ENCODE measurements at places on chromosomes 13 and 19. TPM values are rescaled to one million over a fixed set of nuclear protein-coding genes. Genes with fewer than 3 reads are reported as not detected.

Gene ZNF569
- total RNA-seq, result 5.3 TPM

Gene XRCC1
- total RNA-seq, result 17.9 TPM

Gene TMEM59L
- total RNA-seq, result 14.5 TPM

Gene ZNF567
- total RNA-seq, result 3.3 TPM

Gene KLHL1
- total RNA-seq, result not detected

Gene ZNF93
- total RNA-seq, result 5.0 TPM

Gene RUBCNL
- not detected for total RNA-seq

Gene KIR2DL4
- not detected for total RNA-seq

Gene ZNF814
- total RNA-seq, result 7.7 TPM

Gene GADD45GIP1
- total RNA-seq, result 57.1 TPM

Gene MEGF8
- total RNA-seq, result 32.7 TPM

Gene FAM216B
- total RNA-seq, result not detected

Gene SLC25A41
- not detected for total RNA-seq

Gene RNF17
- 0.12 TPM for total RNA-seq

Gene EDNRB
- 2.6 TPM for total RNA-seq

Gene IGSF23
- not detected for total RNA-seq

Gene ZNF566
- total RNA-seq, result 4.3 TPM

Gene MTIF3
- 54.7 TPM for total RNA-seq

Gene SIGLEC8
- total RNA-seq, result not detected

Gene ERICH6B
- not detected for total RNA-seq

Gene CCDC194
- not detected for total RNA-seq

Gene ACER1
- not detected for total RNA-seq

Gene IFNL1
- not detected for total RNA-seq

Gene PCP2
- 0.82 TPM for total RNA-seq

All from pericardium fibroblast (primary cell).